Psoas muscle (tissue), 8 donors: ENCODE measurements at places on chromosomes 7 and 10. TPM values are rescaled to one million over a fixed set of nuclear protein-coding genes. Genes with fewer than 3 reads are reported as not detected.

- no peak for DNase-seq
Measured at GRCh38 chr7:20365486-20365885, 34.8 kb downstream of the ITGB8 start.

- peak; percentile 37 for DNase-seq
Measured at GRCh38 chr10:75407713-75408508, 6.3 kb upstream of the ZNF503 start.

GRCh38 chr10:124011464-124011863, 81.9 kb downstream of the CHST15 start:
- peak; percentile 32 for DNase-seq

DNA sequence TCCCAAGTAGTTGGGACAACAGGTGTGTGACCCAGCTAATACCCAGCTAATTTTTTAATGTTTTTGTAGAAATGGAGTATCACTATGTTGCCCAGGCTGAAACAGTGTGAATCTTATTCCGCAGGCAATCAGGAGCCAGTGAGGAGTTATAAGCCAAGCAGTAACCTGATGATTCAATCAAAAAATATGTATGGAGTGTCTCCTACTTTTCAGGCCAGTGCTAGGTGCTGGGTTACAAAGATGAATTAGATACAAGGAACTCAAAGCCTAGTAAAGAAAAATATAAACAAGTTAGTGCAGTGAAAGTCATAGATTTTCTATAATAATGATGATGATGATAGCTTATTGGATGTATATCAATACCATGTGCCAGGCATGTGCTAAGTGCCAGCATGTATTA, 13.2 kb upstream of the IFRD1 start:
- no peak for DNase-seq

- no peak for DNase-seq
Measured at GRCh38 chr7:30927559-30927958, 15.9 kb downstream of the AQP1 start.

- DNase-seq: no peak
Measured at GRCh38 chr7:149238051-149238450, 1.4 kb upstream of the ZNF212 start.

DNA sequence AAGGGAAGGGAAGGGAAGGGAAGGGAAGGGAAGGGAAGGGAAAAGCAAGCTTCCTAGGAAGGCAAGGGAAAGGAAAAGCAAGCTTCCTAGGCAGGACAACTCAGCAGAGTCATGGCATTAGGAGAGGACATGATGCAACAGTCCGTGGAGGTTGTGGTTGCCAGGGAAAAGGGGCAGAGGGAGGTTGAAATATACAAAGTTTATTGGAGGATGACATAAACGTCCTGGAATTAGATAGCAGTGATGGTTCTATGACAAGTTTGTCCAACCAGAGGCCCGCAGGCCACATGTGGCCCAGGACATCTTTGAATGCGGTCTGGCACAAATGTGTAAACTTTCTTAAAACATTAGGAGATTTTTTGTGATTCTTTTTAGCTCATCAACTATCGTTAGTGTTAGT, 59.8 kb upstream of the OPN4 start:
- no peak for DNase-seq

DNA sequence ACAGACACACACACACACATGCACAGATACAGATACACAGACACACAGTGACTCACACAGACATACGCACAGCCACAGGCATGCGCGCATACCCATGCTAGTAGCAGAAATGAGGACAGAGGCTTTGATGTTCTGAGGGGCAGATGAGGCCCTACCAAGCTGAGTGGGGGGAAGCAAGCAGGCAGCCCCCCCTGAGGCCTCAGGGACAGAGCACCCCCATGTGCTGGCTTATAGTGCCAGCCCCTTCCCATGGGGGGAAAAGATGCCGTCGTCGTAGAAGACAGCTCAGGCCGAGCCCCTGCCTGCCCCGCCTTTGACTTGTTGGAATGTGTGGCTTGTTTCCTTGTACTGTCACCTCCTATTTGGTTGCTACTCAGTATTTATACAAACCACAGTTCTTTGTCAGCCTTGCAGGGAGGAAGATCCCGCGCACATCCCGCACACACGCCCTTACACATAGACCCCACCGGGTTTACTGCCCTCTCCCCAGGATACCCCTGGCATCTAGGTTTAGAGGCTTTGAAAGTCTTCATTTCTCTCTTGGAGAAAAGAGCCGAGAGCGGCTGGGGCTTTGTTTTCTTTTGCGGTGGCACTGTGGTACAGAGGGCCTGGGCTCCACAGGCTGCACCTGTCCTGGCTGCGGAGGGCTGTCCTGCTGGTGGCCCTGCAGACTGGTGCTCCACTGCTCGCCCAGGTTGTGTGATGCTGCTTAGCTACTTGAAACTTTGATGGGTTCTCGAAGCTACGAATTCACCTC, 112.5 kb downstream of the DOCK1 start:
- DNase-seq: no peak

GRCh38 chr10:104450954-104451353, 97.3 kb downstream of the CFAP58 start:
- DNase-seq: no peak

DNA sequence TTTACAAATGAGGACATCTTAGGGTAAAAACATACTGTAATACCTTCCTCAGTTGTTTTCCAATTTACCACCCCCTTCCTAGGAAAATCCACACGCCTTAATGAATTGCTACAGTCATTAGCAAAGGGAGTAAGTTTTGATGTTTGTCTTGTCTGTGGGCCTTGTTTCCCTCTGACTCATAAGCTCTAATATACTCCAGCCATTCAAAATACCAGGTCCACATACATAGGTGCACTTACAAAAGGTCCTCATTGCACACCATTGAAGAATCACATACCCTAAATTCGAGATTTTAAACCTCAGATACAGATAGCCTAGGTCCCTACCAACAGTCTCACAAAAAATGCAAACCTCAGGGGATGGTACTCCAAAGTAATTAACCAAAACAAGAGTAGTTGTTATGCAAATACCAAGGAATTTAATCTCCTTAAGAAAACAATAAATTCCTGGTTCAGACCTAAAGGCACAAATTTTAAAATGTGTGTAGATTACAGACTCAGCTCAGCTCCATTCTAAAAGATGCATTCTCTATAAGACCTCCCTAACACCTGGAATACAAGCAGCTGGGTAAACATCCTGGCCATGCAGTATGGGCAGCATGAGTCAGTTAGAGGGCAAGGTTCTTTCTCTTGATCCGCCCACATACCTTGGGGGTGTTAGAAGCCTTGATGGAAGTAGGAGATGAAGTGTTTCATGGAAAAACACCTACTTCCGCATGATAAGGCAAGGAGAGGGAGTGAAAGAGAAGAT, 3.0 kb upstream of the LIPK start:
- DNase-seq: no peak

- DNase-seq: no peak
Measured at GRCh38 chr10:77909749-77910375, 16.7 kb downstream of the DLG5 start.

- DNase-seq: no peak
Measured at GRCh38 chr7:118492466-118492865, 268.0 kb downstream of the ANKRD7 start.

DNA sequence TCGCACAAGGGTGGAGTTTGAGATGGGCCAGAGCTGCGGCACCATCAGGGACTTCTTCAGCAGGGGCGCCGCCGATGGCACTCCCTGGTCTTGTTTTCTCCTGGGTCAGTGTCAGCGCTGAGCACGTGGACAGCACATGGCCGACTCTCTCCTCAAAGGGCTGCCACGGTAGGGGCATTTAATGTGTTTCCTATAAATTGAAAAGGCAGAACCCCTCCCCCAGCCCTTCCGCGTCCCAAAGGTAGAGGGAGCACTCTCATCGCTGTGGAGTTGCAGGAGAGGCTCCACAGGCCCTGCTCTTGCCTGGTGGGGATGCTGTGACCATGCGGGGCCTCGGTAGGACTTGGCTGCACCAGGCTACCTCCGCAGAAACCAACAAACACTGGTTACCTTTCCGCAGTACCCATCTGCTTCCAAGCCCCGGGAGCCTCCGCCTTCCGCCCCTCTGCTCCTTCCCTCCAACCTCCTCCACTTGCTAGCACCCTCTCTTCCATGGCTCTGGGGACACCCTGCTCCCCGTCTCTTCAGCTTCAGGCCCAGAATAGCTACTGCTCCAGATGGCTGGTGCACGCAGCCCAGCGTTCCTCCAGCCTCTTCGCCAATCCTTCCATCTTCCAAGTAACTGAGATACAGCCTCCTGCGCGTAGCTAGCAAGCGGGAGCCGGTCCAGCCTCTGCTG, 166.3 kb upstream of the ADCY1 start:
- no peak for DNase-seq

DNA sequence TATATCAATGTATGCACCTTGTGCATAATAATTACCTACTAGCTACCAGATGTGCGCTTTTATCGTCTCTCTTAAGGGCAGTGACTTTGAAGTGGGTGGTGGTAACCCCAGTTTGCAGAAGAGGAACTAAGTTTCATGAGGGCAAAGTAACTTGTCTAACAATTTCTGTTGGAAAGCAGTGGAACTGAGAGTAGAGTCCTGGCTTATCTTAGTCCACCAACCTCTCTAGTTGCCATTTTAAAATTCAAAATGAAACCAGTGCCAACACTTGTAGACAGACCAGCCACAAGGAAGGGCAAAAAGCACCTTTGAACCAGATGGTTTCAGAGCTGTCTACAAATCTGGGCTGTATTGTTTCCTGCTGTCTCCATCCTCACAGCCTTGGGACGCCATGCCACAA, 32.0 kb upstream of the RBM20 start:
- no peak for DNase-seq

GRCh38 chr7:106773228-106773627, 91.9 kb upstream of the PIK3CG start:
- DNase-seq: no peak

GRCh38 chr10:75972491-75973276, 541.3 kb downstream of the LRMDA start:
- no peak for DNase-seq

DNA sequence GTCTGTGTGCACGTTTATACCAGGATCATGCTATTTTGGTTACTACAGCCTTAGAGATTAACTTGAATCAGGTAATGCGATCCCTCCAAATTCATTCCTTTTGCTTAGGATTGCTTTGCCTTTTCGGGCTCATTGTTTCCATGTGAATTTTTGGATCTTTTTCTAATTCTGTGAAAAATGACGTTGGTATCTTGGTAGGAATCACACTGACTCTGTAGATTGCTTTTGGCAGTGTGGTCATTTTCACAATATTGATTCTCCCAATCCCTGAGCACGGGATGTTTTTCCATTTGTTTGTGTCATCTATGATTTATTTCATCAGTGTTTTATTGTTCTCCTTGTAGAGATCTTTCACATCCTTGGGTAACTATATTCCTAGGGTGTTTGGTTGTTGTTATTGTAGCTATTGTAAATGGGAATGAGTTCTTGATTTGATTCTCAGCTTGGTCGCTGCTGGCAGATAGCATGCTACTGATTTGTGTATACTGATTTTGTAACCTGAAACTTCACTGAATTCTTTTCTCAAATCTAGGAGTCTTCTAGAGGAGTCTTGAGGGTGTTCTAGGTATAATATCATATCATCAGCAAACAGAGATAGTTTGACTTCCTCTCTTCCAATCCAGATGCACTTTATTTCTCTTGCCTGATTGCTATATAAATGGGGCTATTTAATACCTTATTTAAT, 18.2 kb downstream of the SNX8 start:
- no peak for DNase-seq

DNA sequence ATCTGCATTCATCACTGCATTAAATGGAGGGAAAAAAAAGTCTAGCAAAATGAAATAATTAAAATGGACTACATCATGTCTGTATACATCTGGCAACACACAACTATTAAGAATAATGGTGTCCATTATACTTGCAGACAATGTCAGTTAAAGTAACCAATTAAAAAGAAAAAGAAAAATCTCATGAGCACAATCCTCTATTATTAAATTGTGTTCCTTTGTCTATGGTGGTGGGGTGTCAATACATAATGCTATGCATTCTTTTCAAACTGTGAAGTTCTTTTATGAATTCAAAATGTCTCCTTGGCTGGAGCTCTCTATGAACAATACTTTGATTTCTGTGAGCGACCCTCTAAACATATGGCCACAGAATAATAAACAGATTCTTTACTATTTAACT, 63.5 kb downstream of the NRP1 start:
- no peak for DNase-seq

- DNase-seq: no peak
Measured at GRCh38 chr7:75965617-75966016, 28.8 kb downstream of the TMEM120A start.

DNA sequence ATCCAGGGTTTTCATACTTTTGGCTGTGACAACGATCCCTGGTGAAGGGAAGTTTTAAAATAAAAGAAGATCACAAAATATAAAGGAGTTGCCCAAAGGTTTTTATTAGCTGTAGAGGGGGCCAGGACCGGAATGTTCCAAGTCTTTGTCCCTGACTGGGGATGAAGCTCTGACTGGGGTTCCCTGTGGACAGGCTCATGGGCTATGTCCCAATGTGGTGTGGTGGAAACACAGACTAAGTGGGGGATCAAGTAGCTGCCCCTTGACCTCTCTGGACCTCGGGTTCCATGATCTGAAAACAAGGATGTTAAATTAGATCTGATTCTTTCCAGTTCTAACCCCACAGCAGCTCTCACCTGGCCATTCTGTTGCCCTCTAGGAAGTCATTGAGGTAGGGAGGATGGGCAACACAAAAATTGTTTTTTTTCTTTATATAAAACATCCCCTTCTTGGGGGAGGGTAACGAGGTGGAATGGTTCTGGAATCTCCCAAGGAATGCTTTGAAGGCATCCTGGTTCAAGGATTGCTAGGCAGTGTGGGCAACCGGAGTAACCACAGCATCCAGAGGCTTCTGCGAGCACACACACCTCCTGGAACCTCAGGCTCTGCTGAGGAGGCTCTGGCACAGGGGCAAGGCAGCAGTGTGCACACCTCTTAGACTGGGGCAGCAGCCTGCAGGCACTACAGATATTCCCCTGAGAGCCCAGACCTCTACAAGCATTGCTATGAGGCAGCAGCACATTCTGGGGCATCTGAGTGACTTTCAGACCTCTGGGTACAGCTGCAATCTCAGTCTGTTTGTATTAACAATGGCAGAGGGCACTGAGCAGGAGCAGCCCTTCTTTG, 21.4 kb upstream of the CRYGN start:
- DNase-seq: no peak

GRCh38 chr10:124563320-124564040, 101.9 kb downstream of the LHPP start:
- no peak for DNase-seq

GRCh38 chr10:83037653-83038052, 1101.7 kb upstream of the GHITM start:
- no peak for DNase-seq

GRCh38 chr10:16581202-16581601, 59.5 kb upstream of the C1QL3 start:
- no peak for DNase-seq

- DNase-seq: no peak
Measured at GRCh38 chr10:67621834-67622233, 74.2 kb downstream of the CTNNA3 start.

- DNase-seq: no peak
Measured at GRCh38 chr10:89332123-89332633, 4.4 kb downstream of the IFIT3 start.

- no peak for DNase-seq
Measured at GRCh38 chr10:131312478-131312836, 936 bp upstream of the TCERG1L start.

GPR26 gene
- not detected for total RNA-seq

SLIT1 gene
- total RNA-seq: 0.05 TPM

NYAP1 gene
- total RNA-seq: 0.32 TPM

TMEM209 gene
- 11.3 TPM for total RNA-seq

OR9A2 gene
- not detected for total RNA-seq

GPNMB gene
- total RNA-seq: 11.2 TPM

CASTOR2 gene
- total RNA-seq: 255 TPM

CLEC2L gene
- total RNA-seq: 0.82 TPM

KCP gene
- total RNA-seq: 0.08 TPM

COL13A1 gene
- total RNA-seq: 3.7 TPM

MYOZ1 gene
- total RNA-seq: 1,711 TPM

MGAM2 gene
- 0.06 TPM for total RNA-seq

BTRC gene
- 19.3 TPM for total RNA-seq

STRIP2 gene
- 58.3 TPM for total RNA-seq

TMEM196 gene
- not detected for total RNA-seq
